A172 (cell line): ENCODE measurements at places on chromosomes 5 and 9.
A peak's percentile ranks its signal among the peaks of the same experiment; 100 is the strongest.

DNA sequence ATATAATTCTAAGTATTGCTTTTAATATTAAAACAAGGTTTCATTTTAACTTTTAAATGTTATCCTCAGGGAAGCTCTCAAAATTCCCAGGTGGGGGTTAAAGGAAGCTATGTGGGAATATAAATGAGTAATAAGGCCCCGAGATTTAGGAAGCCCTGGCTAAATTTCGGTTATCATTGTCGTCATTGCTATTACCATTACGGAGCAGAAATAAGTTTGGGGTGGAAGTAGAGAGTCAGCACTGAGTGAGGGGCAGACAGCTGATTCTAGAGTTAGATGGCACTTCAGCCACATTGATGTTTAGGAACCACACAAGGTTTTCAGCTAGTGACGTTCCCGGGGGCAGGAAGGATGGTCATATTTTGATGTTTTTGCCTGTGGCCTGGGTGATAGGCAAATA lies 74.9 kb downstream of the NREP start:
- DNase-seq, result no peak

- no peak for DNase-seq
Measured at GRCh38 chr5:95986937-95987520, 25.4 kb upstream of the ELL2 start.

GRCh38 chr5:849651-850301 lies 1.0 kb downstream of the ZDHHC11 start:
- no peak for DNase-seq

- DNase-seq, result no peak
Measured at GRCh38 chr9:20352591-20352990, 269.7 kb downstream of the MLLT3 start.

- DNase-seq, result no peak
Measured at GRCh38 chr5:135705941-135706466, 127.2 kb upstream of the CXCL14 start.

DNA sequence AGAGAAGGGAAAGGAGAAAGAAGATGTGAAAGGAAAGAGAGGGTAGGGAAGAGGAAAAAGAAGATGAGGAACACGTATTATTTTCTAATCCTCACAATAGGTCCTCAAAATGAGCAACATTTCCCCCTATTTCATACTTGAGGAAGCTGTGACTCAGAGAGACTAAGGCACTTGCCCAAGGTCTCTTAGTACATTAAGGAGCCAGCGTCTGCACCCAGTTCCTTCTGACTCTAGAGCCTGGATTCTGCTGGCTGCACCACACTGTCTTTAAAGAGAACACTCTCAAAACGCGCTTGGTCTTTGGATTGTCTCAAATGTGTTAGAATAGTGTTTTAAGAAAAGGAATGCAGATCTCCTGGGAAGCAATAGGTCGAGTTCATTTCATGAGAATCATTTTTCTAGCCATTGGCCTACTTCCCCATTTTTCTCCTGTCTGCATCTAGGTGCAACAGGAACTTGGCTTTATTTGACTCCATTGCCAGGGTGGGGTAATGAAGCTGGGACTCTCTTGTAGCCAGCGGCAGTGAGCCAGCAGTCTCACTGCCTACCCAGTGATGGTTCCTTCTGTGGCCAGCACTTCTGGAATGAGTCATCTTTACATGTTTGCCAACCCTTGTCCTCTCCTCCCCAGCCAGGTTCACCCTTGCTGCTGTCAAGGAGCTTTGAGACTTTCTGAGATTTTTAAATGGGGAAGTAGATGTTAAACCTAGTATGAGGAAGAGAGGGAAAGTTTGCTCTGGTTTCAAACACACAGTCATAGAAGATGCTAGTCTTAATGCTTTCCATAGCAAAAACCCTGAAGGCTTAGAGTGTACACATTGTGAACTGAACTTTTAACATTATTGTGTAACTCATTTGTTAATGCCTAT lies 82.7 kb downstream of the DOCK8 start:
- DNase-seq, result peak; percentile 29
